T-helper 17 cell (primary cell): ENCODE measurements at places on chromosomes 7 and 10.

DNA sequence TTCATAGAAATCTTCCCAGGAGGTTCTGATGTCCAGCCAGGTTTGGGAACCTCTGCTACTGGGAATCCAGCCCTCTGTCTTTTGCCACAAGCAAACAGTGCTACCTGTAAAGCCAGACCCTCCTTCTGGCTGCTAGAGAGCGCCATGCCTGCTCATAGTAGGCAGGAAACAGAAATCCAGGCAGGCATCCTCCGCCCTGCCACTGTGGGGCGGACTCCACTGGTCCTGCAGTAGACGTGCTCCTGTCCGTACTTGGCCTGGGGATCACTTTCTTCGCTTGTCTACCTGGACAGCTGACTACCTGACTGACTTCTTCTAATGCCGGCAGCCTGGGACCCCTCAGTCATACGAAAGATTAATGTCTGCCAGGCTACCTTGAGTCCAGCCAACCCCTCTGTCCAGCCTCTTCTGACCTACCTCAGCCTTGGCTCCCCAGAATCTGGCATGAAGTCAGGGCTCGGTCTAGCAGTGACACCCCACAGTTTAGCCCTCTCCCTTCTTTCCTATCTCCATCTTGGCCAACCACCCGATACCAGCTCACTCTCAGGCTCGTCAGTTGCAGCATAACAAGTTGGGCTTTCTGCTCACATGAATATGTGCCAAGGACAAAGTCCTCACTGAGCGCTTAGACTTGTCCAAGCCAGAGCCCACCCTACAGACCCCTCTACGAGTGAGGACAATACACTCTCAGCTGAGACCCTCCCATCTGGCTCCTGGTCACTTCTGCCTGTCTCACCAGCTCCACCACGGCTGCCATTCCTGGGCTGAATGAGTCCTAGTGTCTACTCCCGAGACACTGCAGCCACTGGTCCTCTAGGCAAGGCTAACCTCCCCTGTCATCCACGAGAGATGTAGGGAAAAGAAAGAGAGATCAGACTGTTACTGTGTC lies 43.9 kb upstream of the OPALIN start:
- no peak for DNase-seq

DNA sequence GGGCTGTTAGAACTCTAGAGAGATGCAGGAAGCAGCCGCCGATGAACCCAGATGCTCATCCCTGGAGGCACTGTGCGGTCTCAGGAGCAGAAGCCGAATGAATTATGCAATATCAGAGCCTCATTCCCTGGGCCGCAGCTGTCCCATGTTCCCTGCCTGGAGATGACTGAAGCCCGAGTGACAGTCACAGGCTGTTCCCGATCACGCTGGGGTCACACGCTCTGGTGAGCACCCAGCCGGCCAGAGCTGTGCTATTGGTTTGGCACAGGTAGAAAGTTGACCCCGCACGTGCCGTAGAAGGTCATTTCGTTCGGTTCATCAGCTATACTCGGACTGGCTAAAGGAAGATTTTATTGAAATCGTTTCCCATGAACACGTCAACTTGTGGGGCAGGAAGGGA lies 140.5 kb upstream of the SH2B2 start:
- no peak for DNase-seq

- DNase-seq = no peak
Measured at GRCh38 chr10:60456053-60456452, 66.4 kb upstream of the ANK3 start.

- DNase-seq = no peak
Measured at GRCh38 chr7:94511718-94512117, 2.1 kb downstream of the CASD1 start.

DNA sequence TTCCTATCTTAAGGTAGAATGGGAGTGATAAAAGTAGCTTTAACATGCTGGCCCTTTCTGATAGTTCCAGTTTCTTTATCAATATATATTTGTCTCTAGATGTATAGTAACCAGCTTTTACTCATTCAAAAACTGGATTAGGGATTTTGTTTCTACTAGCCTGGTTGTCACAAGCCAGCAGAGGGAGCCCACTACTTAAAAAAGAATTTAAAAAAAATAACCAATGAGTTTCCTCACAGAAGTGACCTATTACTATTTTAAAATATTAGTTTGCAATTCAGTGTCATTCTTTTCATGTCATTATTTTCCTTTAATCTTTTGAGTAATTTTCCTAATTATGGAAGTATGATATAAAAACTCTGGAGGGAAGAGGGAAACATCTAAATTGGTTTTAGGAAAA lies 142.1 kb downstream of the PHTF2 start:
- no peak for DNase-seq

- no peak for DNase-seq
Measured at GRCh38 chr10:111650088-111650487, 533.5 kb downstream of the GPAM start.

DNA sequence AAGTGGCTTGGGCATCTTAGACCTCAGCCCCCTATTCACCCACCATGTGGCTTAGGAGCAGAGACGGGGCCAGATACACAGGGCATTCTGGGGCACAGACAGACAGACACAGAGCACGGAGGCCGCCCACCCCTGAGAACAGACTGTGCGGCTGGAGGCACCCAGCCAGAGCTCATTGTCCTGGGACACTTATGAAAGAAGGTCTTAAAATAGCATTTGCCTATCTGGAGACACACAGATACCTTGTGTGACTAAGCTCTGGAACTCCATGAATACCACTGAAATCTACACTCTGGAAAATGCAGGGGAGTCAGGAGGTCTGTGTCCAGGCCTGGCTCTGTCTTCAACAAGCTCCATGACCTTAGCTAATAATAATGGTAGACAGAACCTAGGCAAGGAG lies 41.4 kb upstream of the ADO start:
- DNase-seq = no peak

- no peak for DNase-seq
Measured at GRCh38 chr7:14436878-14437277, 447.4 kb upstream of the ETV1 start.

- no peak for DNase-seq
Measured at GRCh38 chr7:137306748-137307147, 36.8 kb downstream of the PTN start.

- DNase-seq = no peak
Measured at GRCh38 chr7:95715274-95715673, 57.1 kb upstream of the DYNC1I1 start.

- DNase-seq = no peak
Measured at GRCh38 chr7:55121249-55121648, 102.4 kb downstream of the EGFR start.

DNA sequence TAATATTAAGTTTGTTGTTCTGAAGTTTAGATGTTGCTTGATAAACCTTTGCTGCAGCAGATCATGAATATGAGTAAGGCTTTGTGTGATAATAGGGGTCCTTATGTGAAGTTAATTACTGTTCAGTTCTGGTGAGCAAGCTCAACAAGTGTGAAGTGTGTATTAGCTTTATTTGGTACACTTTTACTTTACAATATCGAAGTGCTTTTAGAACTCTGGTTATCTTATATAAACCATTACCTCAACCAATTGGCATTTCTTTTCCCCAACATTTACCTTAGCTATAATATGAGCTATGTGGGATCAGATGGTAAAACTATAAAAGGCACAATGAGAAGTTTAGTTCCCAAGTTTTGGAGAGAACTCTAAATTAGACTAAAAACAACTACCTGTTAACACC lies 127.6 kb downstream of the LCOR start:
- no peak for DNase-seq

- DNase-seq = no peak
Measured at GRCh38 chr7:112665709-112666108, 124.5 kb downstream of the TMEM168 start.

- no peak for DNase-seq
Measured at GRCh38 chr10:93503075-93503474, 6.7 kb downstream of the CEP55 start.

- no peak for DNase-seq
Measured at GRCh38 chr10:9853405-9854355, 1164.0 kb upstream of the CELF2 start.

- no peak for DNase-seq
Measured at GRCh38 chr7:132777414-132777813, 201.1 kb upstream of the PLXNA4 start.

DNA sequence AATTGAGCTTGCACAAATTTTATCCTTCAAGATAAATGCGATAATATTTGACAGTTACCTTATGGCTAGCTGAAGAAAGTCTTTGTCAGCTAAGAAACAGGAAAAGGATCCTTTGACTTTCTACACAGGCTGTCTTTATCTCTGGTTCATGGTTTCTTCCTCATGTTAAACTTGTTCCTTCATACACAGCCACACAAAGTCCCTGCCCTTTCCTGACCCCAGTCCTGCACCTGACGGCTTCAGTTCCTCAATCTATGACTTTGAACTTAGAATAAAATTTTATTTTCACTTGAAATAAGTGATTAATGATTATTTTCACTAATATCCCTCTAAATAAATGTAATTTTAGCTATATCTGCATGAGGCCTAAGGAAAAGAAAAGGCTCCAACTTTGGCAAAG lies 77.8 kb upstream of the PRSS1 start:
- DNase-seq = no peak

DNA sequence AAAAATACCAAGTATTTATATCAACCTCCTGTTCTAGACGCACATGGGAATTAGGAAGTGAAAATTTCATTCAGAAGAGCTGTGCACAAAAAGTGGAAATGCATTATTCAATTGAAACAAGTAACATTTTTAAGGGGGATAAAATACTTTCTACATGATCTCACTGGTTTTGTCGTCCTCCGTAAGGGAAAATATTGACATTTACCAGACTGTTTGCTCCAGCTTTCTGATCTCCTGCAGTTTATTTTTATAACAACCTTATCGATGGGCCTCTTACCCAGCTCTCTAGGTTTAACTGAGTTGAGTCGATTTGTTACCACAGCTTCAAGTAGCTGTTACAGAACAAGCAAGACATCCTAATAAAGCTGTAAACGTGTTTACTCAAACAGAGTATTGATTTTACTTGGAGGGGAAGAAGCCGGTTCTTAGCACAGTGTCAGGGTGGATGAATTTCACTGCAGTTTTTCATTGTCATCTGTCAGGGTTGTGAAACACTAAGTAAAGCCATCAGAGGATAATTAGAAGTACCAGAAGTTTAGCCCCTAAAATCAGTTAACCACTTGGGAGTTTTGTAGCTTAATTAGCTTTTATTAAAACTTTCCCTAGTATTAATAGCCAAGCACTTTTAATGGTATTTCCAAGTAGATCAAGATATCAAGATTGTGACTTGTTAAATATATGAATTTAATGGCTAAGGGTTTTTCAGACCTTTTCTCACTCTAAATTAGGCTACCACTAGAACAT lies 142.6 kb upstream of the KAT6B start:
- no peak for DNase-seq

- no peak for DNase-seq
Measured at GRCh38 chr7:130996833-130997231, 262.8 kb upstream of the KLF14 start.

DNA sequence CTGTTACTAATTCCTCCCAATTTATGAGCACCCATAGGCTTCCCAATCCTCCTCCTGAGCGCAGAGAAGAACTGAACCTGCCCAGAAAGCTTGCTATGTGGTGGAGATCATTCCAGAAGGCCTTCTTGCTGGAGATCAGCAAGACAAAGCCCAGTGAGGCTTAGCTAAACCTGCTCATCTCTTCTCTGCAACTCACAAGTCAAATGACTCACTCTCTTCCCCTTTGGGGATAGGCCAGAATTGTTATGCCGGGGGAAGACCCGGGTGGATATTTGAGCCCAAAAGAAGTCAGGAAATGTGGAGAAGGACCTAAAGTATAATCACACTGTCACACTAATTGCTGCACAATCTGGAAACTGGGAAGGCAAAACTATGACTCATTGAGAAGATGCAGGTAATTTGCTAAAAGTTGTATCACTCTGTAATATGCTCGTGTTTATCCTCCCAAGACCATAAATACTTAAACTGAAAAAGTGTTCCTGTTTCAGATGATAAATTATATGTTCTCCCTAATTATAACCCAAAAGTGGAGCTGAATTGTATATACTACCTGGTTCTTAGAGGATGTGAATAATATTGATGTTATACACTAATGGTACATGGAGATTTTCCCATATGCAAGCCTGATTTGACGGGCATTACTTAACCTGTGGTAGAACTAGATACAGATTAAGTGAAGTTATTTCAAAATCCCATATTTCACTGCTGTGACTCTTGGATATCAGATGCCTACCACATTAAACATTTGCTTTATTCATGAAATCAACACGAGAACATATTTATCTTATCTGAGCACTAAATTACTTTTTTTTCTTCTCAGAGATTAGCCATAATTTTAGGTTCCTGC lies 6.4 kb downstream of the NEBL start:
- no peak for DNase-seq

GRCh38 chr7:106450716-106451115 lies 165.9 kb upstream of the NAMPT start:
- DNase-seq = no peak

DNA sequence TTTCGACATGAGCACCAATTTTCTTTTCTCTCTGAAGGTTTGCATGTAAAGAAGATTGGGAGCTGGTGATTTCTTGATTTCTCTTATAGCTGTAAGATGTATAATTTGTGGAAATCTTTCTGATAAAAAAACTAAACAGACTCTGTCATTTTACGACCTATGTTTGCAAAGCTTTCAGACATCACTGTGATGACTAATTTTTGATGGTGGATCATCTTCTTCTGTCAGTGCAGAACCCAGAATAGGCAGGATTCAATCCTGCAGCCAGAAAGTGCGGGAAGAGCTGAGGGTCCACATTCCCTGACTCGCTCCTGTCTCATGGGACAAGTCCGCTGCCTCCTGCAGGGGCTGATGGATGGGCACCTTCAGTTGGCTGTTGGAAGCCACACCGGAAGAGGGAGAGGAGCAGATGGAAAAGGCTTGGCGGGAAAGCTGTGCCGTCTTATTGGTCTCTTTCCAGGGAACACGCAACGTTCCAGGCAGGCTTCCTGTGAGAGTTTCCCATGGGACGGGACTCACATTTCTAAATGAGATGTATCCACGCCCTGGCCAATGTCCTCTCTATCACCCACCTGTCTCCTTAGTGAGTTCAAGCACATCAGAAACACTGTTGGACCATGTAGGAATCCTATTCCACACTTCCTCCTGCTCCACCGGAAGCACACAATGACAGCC lies 186.9 kb downstream of the PRPF18 start:
- no peak for DNase-seq

DNA sequence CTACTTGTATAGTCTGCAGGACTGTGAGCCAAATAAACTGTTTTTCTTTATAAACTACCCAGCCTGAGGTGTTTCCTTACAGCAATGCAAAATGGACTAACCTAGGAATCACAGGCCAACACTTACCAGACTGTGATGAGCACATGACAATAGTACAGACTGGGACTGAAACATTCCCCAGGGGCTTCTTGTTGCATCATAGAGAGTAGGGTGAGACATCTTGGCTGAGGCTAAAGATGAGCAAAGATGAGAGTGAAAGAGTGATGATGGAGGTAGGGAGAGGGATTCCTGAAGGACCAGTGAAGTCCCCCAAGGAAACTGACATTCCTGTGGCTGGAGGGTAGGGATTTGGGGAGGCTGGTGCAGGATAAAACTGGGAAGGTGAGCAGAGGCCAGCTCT lies 194.4 kb downstream of the TPST1 start:
- DNase-seq = no peak

- no peak for DNase-seq
Measured at GRCh38 chr7:81210137-81211064, 291.6 kb upstream of the SEMA3C start.

GRCh38 chr7:50227726-50228125 lies 76.8 kb upstream of the IKZF1 start:
- DNase-seq = no peak

GRCh38 chr7:96097835-96098234 lies 224.1 kb downstream of the SLC25A13 start:
- DNase-seq = no peak
